ENCODE measurements at places on chromosomes 7 and 10. TPM values are rescaled to one million over a fixed set of nuclear protein-coding genes. Genes with fewer than 3 reads are reported as not detected.

Gene ZNF239
- total RNA-seq = 4.5 TPM

Gene AGR3
- not detected for total RNA-seq

- H3K27me3 ChIP-seq = no peaks in the 10 kb centered on the region
- H3K36me3 ChIP-seq = no peaks in the 10 kb centered on the region
- no peak overlapping the region for H3K4me3 ChIP-seq
Measured at GRCh38 chr7:2824678-2825461, 19.2 kb downstream of the GNA12 start.

GRCh38 chr10:52465202-52465601, 151.1 kb downstream of the DKK1 start:
- no peak for DNase-seq
- no peaks in the 10 kb centered on the region for H3K4me1 ChIP-seq
- H3K36me3 ChIP-seq = no peaks in the 10 kb centered on the region
- H3K4me3 ChIP-seq = no peak overlapping the region
- H3K27ac ChIP-seq = no peak overlapping the region

DNA sequence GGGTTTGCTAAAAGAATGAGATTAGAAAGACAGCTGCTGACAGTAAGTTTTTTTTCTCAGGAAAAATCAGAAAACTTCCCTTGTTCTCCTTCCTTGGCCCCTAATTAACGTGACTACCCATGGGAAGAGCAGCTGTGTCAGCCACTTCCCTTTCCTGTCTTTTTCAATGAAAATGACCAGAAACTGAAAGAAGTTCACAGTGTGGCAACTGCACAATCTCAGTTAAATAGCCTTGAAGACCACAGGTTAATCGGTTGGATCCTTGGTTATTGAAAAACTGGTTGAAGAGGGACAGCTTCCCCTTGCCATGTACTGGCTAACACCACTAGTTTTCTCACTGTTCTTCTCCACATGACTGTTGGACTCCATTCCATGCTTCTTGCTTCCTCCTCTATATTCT, 148.8 kb upstream of the AGR3 start:
- no peaks in the 10 kb centered on the region for H3K36me3 ChIP-seq
- H3K4me3 ChIP-seq = no peak overlapping the region
- no peak overlapping the region for H3K27ac ChIP-seq
- no peaks in the 10 kb centered on the region for H3K27me3 ChIP-seq
- H3K4me1 ChIP-seq = no peaks in the 10 kb centered on the region

DNA sequence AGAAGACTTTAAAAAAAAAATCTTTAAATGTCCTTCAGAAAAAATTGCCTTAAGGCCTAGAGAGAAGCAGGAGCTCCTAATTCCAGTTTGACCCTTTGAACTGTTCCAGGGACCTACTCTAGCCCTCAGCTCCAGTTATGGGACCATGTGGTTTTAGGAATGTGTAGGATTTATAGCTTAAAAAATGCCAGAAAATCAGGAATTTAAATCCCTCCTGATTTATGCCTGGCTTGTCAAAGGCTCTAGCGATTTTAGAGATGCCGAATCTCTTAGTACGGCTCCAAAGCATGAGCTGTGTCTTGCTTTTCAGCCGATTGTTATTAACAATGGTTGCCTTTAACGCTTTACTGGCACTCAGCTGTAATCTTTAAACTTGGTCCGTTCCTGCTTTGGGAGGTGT, 130.6 kb upstream of the NPVF start:
- H3K27ac ChIP-seq = no peak overlapping the region
- no peak overlapping the region for H3K4me3 ChIP-seq
- H3K27me3 ChIP-seq = no peaks in the 10 kb centered on the region
- H3K36me3 ChIP-seq = no peaks in the 10 kb centered on the region
- DNase-seq = no peak

All from psoas muscle (tissue), 8 donors.